ENCODE measurements at places on chromosomes 7 and 10.

DNA sequence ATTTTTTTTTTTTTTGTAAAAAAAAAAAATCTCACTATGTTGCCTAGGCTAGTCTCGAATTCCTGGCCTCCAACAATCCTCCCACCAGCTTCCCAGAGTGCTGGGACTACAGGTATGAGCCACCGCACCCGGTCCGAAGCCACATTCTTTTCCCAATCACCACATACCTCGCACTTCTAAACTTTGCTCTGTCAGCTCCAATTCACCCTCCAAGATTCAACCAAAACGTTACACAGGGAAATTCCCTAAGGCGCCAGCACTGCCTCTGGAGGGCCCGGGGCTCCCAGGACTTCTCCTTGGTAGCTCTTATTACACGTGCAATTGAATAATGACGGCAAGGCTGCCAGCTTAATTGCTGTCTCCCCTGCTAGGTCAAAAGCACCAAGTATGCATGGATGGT, 10.3 kb upstream of the DNAAF5 start:
- no peak for DNase-seq

DNA sequence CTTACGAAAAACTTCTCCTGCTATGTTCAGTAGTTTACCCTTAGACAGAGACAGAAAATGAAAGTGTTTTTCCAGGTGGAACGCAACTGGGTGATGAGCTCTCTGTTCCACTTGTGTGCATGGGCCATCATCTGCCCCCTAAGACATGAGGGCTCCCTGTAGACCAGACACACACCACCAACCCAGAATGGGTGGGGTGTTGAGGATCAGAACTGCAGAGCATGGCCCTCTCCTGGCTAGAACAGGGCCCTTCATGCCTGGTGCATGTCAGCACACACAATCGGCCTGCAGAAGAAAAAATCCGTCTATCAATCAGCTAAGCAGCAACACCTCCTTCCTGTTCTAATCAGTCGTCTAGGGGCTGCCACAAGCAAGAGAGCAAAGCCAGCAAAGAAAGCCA, 186.2 kb upstream of the INHBA start:
- DNase-seq = peak; percentile 48

- no peak for DNase-seq
These were observed 195.0 kb downstream of the DNAJC1 start for GRCh38 chr10:21808550-21808949.

DNA sequence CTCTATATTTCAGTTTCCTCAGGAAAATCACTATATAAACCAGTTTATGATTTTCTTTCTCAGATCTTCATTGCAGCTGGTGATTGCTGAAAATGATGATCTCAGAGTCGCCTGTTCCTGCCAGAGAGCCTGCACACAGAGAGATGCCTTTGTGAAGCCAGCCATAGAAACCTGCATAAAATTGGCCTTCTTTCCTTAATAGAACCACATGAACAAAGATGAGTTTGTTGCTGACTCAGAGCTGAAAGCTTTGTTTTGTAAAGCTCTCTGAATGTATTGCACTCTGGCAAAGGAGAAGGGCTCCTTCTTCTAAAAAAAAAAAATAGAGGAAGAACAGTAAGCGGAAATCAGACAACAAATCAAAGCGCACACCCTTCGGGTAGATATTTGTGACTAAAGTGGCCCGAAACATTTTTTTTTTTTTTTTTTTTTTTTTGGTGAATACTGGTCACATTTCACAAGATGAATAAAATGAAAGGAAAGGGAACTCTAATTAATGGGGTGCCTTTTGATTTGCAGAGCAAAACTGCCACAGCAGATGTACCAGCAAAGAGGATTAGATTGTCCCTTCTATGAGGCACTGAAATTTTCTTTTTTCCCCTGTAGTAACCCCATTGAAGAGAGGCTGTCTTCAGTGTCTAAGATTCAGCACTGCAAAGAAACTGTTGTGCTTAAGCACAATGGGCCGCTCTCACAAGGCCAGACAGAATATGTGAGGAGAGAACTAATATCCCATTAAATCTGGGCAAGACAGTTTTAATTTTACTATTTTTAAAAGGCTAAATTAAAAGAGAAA, 75.1 kb upstream of the PTPRZ1 start:
- DNase-seq = no peak

DNA sequence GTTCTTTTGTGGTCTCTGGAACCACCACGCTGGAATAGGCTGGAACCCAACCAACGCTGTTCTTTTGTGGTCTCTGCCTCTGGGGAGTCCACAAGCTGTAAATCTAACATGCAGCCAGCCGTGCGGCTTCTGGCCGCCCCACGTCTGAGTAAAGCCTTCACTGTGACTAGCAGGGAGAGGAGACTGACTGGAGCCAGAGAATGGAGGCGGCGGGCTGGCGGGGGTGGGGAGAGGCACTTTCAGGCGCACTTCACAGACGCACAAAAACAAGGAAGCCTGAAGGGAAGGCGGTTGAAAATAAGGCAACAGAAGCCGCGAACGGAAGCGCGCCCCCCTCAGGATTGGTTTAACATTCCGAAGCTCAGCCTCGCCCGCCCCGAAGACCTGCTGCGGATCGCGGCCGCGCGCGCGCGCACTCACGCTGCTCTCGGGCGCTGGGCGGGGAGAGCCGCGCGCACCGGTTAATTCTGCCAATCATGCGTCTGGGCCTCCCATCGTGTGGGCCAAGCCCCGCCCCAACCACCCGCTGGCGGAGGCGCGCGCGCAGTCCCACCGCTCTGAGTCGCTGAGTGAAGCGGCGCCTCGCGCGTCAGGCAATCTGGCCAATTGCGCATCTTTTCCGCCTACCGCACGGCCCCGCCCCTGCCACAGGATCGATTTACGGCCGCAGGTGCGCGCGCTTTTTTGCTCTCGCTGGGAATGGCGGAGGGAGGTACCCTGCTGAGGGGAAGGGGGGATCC, at the start of gene SFR1:
Gene SFR1, plus strand, starts transcription at position 687 of the 740 bp plus-strand sequence. Its CDS starts 13 bp downstream, at position 700.
- peak; percentile 99 for DNase-seq

- DNase-seq = peak; percentile 64
These were observed 745 bp upstream of the ORAI2 start for GRCh38 chr7:102432442-102433218.

- DNase-seq = no peak
These were observed 219.3 kb downstream of the DNAJB6 start for GRCh38 chr7:157555944-157556641.

DNA sequence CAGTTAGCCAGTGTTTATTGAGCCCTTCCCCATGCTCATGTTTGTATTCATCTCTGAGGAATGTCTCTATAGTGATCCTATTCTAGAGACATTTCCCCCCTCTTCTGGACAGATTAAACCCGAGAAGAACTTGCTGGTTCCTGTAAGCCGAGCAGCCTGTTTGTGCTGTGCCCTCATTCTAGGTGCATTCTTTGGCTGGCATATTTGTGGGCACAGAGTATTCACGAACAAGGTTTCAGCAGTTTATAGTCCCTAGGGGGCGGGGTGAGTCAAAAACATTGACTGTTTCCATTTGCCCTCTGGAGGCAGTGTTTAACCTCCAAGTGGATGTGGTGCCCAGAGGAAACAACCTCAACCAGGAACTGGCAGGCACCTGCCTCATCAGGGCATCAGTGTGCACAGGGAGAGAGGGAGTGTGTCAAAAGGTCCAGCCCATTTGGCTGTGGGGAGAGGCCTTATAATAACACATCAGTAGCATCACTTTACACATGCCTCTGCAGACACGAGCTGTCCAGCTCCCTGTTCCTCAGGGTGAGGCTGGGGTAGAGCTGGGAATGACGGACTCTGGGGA, 273.3 kb upstream of the LRGUK start:
- DNase-seq = peak; percentile 2

DNA sequence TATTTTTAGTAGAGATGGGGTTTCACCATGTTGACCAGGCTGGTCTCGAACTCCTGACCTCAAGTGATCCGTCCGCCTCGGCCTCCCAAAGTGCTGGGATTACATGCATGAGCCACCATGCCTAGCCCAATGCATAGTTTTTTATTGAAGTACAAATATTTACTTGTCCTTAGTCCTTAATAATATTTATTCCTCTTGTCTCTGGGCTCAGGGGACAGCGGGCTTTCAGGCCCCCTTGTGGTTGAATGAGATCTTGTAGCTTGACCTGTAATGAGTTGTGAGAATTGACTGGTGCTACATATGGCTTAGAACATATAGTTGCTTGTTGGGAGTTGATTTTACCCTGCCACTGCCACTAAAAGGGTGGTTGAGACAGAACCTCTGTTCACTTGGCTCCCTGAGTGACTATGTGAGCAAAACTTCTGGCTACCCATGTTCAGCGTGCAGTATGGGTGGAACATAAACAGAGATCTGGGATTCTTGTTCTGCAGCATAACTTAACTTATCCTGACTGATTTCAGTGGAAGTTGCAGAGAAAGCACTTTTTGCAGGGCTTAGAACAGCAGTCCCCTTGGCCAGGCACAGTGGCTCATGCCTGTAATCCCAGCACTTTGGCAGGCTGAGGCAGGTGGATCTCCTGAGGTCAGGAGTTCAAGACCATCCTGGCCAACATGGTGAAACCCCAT, 14.9 kb downstream of the CCL26 start:
- DNase-seq = peak; percentile 25

DNA sequence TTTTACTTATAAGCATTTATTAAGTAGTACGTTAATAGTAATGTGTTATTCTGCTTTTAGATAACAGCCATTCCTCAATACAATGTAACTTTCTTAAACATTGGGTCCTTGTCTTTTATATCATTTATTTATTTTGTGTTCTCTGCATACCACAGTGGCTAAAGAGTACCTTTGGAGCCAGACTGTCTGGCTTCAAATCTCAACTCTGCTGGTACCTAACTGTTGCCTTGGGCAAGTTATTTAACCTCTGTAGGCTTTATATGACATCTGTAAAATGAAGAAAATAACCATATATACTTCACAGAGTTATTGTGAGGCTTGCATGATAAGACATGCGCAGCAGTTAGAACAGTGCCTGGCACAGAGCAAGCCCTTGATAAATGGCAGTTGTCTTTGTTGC, 397.6 kb downstream of the MDFIC start:
- DNase-seq = no peak
